ENCODE measurements at places on chromosomes 2 and 18. TPM values are rescaled to one million over a fixed set of nuclear protein-coding genes. Genes with fewer than 3 reads are reported as not detected.

Gene MC2R
- not detected for total RNA-seq

Gene KCNIP3
- 8.7 TPM for total RNA-seq

Gene BCL2
- total RNA-seq = 7.4 TPM

Gene RNF125
- 5.6 TPM for total RNA-seq

Gene DTNA
- 153 TPM for total RNA-seq

Gene ALPG
- not detected for total RNA-seq

Gene GAD1
- total RNA-seq = not detected

Gene TUBA3D
- total RNA-seq = 138 TPM

Gene PLB1
- total RNA-seq = 3.0 TPM

Gene TCF7L1
- total RNA-seq = 9.3 TPM

Gene MAP4K3
- total RNA-seq = 32.3 TPM

Gene MARCHF4
- 0.08 TPM for total RNA-seq

Gene SERPINB4
- total RNA-seq = not detected

Gene CFAP221
- 0.51 TPM for total RNA-seq

Gene SPP2
- total RNA-seq = not detected

Gene ATOH8
- total RNA-seq = 29.1 TPM

Gene TLX2
- not detected for total RNA-seq

Gene SP9
- total RNA-seq = not detected

Gene RFX8
- not detected for total RNA-seq

Gene ERCC3
- total RNA-seq = 21.2 TPM

Gene DAW1
- total RNA-seq = not detected

Gene SLC5A6
- total RNA-seq = 12.3 TPM

Gene MRO
- 4.6 TPM for total RNA-seq

Gene SPDYA
- total RNA-seq = 0.35 TPM

Gene KLHL14
- not detected for total RNA-seq

Gene SOWAHC
- total RNA-seq = 2.5 TPM
